ENCODE measurements at places on chromosomes 6 and 20.
A peak's percentile ranks its signal among the peaks of the same experiment; 100 is the strongest.

- peak; percentile 40 for DNase-seq
Measured at GRCh38 chr6:21587179-21587960, 6.2 kb upstream of the SOX4 start.

- no peak for DNase-seq
Measured at GRCh38 chr6:145841668-145842067, 27.1 kb upstream of the FBXO30 start.

DNA sequence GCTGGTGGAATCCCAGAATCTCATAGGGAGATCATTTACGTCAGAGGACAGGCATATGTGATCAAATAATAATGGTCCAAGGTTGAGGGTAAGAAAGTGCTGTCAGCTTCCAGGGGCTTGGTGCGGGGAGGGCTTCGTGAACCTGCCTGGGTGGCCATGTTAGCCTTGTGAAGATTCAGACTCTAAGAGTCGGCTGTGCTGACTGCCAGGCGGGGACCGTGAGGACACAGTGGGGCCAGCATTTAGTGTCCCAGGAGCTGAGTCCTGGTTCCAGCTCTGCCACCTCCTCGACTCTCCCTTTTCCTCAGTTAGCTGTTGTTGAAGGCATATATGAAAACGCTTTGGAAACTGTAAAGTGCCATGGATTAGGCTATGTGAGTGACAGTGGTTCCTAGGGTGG, 33.5 kb downstream of the VSTM2L start:
- no peak for DNase-seq

GRCh38 chr20:18279242-18279641, 9.1 kb upstream of the ZNF133 start:
- no peak for DNase-seq

- DNase-seq = no peak
Measured at GRCh38 chr6:148507774-148508173, 165.1 kb downstream of the SASH1 start.
